ENCODE measurements at places on chromosomes 13 and 19.
A peak's percentile ranks its signal among the peaks of the same experiment; 100 is the strongest.

DNA sequence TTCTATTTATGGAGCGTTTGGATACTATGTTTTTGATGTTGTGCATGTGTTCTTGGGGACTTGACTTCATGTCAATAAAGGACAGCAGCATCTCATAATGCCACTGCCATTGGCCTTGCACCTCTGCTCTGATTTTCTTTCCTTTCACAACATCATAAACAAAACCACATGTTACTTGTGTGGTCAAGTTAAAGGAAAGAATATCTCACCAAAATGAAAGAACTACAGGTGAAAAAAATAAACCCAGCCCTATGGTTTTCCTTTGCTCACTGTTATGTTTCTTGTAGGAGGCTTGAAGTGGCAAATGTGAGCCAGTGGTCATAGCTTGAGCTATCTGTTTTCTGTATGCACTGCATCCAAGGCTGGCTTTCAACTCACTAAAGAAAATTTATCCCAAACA, 240.4 kb downstream of the KCNRG start:
- no peak for DNase-seq

GRCh38 chr19:4186087-4186993, 3.9 kb downstream of the ANKRD24 start:
- DNase-seq: peak; percentile 90

- no peak for DNase-seq
Measured at GRCh38 chr13:19888799-19889198, 25.4 kb upstream of the ZMYM5 start.

GRCh38 chr19:22422211-22422610, at the start of gene ZNF98:
Gene ZNF98, minus strand, starts transcription at chr19:22422346. Its CDS starts 122 bp downstream, at chr19:22422224.
- DNase-seq: no peak

DNA sequence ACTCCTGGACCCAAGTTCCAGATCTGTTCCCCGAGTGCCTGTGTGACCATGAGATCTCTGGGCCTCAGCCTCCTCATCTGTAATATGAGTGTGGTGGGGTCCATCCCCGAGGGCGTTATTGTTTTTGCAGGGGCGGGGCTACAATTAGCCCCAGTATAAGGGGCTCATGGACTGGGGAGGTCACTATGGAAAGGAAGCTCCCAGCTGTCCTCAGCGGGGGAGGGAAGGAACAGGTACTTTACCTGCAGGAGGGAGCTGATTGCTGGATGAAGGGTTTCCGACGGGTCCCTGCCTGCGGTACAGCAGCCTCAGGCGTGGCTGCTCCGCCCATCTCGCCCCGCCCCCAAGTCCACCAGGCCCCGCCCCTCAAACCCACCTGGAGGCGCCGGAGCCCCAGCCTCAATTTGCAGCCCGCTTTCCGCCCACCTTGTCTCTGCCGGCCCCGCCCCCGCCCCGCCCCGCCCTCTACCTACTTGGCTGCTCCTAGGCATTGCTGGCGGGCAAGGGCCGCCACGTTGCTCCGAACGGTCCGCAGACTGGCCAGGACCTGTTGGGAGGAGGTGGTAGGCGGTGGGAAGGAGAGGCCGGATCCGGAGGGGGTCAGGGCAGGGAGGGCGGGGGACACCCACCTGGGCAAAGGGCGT, 5.5 kb downstream of the PDE4C start:
- no peak for DNase-seq

DNA sequence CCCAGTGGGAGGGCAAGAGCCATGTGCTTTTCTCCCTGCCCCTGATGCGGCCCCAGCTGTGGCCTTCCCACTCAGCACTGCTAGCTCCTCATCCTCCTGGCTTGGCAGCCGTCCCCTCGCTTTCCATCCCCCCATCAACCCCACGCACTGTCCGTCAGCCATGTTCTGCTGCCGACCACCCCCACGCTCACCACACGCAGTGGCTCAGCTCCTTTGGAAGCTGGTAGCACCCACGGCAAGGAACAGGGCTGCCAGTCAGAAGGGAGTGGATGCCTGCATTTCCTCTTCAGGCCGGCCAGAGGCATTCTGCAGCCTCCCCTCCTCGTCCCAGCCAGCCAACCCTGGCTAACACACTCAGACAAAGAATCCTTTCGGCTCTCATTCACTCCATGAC, 6.3 kb downstream of the CALM3 start:
- no peak for DNase-seq

DNA sequence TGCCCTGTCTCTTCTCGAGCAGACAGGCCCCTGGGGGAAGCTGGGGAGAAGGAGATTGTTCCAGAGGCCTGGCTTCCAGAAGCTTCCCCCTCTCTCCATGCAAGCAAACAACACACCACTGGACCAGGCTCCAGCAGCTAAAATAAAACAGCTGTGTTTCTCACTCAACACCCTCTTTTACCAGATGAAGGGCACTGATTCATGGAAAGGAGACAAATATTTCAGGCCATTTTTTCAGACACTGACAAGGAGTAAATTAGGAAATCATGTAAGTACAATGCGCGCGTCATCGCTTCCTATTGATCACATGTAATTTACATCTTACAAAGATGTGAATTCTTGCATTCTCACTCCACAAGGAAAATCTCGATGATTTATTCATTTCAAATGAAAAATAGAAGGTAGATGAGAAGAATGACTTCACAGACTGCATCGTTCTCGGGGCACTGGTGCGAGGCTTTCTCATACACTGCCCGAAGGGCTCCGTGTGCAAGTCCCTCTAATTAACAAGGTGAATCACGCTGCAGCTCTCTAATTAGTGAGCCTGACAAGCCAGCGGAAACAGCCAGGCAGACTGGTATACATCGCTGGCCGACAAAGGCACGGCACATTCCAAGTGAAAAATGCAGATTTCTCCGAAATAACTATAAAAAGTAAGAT, 153.6 kb downstream of the KCTD15 start:
- no peak for DNase-seq

DNA sequence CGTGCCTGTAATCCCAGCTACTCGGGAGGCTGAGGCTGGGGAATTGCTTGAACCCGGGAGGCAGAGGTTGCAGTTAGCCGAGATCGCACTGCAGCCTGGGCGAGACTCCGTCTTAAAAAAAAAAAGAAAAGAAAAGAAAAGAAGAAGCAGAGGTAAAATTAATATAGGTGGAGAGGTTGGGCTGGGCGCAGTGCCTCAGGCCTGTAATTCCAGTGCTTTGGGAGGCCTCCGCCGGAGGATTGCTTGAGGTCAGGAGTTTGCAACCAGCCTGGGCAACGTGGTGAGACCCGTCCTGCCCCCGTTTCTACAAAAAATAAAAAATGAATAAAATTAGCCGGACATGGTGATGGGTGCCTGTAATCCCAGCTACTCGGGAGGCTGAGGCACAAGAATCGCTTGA, 912 bp upstream of the TUBA3C start:
- no peak for DNase-seq

GRCh38 chr19:34999498-35000337, at the start of gene GRAMD1A:
Gene GRAMD1A, plus strand, starts transcription at chr19:35000323. Its CDS starts 156 bp downstream, at chr19:35000479.
- DNase-seq: peak; percentile 78

GRCh38 chr13:104160536-104160935, 1094.3 kb upstream of the SLC10A2 start:
- no peak for DNase-seq

- DNase-seq: no peak
Measured at GRCh38 chr13:50352720-50353480, 337.7 kb downstream of the KCNRG start.

- DNase-seq: no peak
Measured at GRCh38 chr19:40571005-40571318, 5.7 kb upstream of the SHKBP1 start.

GRCh38 chr19:43639519-43640423, at the start of gene CADM4:
Gene CADM4, minus strand, starts transcription at chr19:43639850. Its CDS starts 60 bp downstream, at chr19:43639790.
- peak; percentile 48 for DNase-seq

DNA sequence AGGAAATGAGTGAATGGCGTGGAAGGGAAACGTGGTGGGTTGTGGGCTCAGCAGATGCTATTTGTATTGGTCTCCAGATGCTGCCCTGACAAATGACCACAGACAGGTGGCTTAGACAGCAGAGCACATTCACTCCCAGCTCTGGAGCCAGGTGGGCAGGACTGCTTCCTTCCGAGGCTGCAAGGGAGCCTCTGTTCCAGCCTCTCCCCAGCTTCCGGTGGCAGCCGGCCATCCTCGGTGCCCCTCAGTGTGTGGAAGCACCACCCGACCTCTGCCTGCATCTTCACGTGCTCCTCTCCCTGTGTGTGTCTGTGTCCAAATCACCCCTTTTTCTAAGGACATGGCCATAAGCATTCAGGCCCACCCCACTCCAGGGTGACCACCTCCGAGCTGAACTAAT, 105.1 kb downstream of the SOX1 start:
- DNase-seq: no peak

DNA sequence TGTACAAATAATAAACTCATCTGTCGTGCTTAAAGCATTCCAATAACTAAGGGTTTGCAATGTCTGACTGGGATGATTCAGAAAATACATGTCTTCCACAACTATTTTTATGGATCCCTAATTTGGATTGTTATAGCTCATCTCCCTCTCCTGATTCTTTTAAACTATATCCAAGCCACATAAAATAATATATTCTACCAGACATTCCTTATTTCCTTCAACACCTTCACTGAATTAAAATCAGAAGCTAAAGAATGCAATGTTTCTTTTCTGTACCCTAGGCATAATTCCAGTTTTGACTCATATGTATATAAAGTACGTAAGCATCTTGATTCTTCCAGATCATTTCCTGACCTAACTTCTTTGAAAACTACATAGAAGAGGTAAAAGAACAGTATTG, 420.4 kb downstream of the EFNB2 start:
- no peak for DNase-seq

- DNase-seq: peak; percentile 68
Measured at GRCh38 chr19:32675720-32676185, at the start of gene RGS9BP. Gene RGS9BP, plus strand, starts transcription at chr19:32675848. Its CDS starts 416 bp downstream, at chr19:32676264.
